ENCODE measurements at places on chromosomes 12 and 14.

DNA sequence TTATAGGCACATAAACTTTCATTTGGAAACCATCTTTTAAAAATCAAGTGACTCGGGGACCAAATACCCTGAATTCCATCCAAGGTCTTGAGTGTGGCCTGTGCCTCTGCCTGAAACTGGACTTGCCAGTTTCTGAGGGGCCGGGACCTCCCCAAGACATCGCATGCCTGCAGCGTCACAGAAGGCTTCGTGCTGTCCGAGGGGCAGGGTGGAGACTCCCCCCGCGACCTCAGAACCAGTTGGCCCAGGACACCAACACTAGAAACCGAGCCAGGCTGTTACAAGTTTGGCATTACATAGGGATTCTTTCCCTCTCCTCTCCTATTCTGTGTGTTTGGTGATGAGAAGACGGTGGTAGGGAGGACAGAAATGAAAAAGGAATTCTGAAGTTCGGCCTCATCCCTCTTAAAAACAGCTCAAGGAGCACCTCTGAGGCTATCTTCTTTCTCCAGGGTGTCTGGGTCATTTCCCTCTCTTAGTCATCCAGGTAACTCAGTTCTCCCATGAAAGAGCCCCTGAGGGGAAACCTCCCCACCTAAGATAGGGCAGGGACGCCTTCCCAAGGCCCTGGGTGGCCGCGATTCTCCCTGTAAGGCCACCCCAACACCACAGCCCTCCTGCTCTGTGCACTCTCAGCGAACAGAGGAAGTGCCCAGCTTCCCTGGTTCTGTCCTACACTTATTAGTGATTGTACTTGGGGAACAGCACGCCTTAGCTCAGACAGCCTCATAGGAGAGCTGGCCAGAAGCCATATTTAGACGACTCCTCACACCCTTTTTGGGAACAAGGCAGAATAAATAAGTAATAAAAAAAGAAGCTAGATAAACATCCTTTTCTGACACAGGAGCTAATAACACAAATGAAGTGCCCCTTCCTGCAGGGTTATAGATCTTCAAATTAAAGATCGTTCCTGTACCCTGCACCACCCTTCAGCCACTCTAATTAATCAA lies 93.8 kb downstream of the BCL11B start:
- DNase-seq: no peak

GRCh38 chr14:29222671-29223268 lies 456.2 kb downstream of the FOXG1 start:
- DNase-seq: no peak

DNA sequence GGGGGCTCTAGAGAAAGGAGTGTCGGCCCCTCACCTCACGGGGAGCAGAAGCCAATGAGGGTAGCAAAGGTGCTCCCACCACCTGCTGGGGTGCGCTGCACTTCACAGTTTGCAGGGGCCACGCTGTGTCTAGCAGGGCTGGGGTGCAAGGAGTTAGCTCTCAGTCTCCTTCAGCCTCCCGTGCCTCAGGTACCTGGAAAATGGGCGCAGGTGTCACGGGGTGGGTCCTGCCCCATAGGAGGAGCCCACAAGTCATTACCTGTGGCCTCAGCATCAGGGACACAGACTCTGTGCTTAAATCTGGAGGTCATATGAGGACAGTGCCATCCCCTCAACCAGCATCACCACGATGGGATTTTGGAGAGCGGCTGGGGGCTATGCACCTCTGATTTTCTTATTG lies 326.7 kb downstream of the ADGRD1 start:
- DNase-seq: no peak

DNA sequence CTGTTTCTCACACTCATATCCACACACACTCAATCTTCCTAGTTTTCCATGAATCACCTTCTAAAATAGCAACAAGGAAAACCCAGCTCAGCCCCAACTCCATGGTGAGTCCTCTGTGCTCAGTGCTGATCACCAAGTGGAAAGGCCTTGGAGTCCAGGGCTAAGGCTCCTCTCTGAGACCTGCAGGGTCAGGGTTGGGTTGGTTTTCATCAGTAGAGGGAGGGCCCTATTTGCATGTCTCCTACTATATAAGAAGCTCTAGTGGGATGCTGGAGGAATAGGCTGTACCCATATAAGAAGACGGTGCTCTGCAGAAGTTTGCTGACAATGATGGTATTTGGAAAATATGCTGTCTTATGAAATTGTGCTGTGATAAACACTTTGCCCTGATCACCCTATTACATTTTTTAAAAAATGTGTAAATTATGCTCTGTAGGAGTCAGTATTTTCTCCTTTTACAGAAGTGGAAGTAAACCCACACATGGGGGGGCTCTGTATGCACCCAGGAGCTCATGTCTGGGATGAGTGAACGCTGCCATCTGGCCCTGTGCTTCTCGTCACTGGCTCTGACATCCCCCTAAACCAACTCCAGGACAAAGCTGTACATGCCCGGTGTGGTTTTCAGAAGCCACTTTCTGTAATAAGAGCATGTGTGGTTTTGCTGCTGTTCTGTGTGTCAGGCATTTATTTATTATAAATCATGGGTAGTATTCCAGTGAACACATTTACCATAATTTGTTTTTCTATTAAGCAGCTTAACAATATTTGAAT lies 536.3 kb downstream of the TMEM121 start:
- no peak for DNase-seq

GRCh38 chr12:76489737-76490136 lies 69.8 kb downstream of the OSBPL8 start:
- no peak for DNase-seq

GRCh38 chr14:74829251-74829650 lies 46.7 kb downstream of the PROX2 start:
- no peak for DNase-seq

DNA sequence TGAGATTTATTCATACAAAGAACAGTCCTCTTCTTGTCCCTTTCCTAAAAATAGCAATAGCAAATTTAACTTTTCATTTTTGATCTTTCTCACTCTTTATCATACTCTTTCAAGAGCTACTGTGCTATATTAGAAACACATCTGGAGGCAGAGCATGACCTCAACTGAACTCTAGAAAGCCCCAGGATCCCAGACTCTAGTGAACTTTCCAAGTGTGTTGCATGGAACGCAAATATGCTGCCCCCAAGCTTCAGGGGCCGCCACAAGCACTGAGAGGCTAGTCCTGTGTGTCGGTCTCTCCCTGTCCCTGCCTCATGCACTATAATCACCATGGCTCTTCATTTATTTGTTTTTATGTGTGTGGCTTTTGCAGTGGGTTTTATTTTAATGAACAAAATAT lies 38.7 kb upstream of the ZNF641 start:
- DNase-seq: no peak

GRCh38 chr12:1915082-1915968 lies 3.1 kb downstream of the CACNA2D4 start:
- no peak for DNase-seq

DNA sequence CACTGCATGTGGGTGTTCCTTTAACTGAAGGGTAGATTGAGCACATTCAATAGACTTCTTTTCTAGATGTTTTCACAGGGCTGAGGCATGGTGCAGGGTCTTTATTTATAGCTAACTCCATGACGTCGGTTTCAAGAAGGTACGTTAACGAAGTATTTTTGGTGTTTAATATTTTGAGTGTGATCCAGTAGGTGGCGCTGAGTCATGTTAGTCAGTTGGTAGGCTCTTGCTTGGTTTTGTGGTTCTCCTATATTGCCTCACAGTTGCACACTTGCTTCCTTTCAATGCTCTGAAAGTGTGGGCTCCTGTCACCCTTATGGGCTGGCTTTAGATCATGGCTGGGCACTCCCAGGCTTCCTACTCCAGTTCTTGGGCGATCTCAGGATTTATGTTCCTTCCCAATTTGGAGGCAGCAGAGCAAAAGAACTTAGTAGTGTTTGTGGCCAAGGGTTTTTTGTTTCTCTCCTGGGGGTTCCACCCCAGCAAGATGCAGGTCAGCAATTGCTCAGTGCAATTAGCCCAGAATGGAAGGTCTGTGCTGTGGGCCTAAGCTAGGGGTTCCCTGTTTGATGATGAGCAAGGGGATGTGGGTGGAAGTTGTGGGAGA lies 471.6 kb upstream of the FOXG1 start:
- no peak for DNase-seq

GRCh38 chr14:94461526-94462218 lies 9.1 kb upstream of the SERPINA11 start:
- no peak for DNase-seq

DNA sequence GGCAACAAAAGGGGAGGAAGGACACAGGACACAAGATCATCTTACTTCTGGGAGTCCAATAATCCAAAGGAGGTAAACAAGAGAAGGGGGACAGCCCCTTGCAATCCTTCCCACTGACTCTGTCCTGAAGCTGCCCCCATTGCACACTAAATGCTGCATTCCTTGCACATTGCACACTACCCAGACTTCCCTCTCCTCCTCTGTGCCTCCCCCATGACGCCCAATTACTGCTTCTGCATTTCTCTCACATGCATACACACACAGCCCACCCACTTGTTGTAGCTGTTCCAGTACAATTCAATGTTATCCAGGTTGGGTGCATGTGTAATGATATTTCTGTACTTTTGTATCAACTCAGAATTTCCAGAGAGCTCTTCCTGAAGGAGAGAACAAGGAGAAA lies 5.5 kb downstream of the NDRG2 start:
- DNase-seq: no peak

- DNase-seq: no peak
Measured at GRCh38 chr14:93955850-93956481, 20.4 kb downstream of the ASB2 start.

DNA sequence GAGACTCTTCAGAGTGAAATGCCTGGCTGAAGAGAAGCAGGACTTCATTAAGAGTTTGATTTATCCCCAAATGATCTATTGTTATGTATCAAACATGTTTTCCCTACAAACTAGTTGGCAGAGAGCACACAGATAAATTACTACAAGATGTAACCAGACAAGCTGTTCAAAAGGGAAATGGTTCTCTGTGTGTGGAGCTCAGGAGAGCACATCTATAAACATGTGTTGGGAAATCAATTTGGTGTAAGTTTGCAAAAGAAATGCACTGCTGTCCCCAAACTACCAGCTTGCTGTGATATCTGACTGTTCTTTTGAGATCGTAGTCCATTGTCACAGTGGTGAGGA lies 159.2 kb downstream of the PAH start:
- no peak for DNase-seq

- DNase-seq: no peak
Measured at GRCh38 chr12:50606675-50607375, 102.0 kb downstream of the DIP2B start.
